ENCODE measurements at places on chromosomes 1 and 21.

DNA sequence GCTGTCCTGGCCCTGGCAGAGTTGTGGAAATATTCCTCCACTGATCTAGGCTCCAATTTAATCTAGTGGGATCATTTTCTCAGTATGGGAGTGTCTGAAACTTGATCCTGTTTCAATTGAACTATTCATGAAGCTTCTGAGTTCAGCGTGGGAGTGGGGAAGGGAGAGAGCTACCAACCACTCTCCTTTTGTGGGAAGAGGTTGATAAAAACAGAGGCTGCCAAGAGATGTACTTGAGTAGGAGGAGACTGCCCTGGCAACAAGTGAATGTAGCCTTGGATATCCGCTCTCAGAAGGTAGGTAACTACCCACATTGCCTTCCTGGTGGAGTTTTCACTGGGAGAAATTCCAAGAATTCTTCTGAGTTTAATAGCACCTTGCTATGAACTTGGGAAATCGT lies at the start of gene CTXND2:
TSS of gene CTXND2 (plus strand) at position 119 of the 400 bp plus-strand sequence. CDS start 25,179 bp downstream, outside the sequence.
- DNase-seq, result no peak

GRCh38 chr1:1550087-1550486 lies 9.7 kb upstream of the TMEM240 start:
- DNase-seq, result no peak

GRCh38 chr1:240152611-240153297 lies 61.1 kb downstream of the FMN2 start:
- no peak for DNase-seq

DNA sequence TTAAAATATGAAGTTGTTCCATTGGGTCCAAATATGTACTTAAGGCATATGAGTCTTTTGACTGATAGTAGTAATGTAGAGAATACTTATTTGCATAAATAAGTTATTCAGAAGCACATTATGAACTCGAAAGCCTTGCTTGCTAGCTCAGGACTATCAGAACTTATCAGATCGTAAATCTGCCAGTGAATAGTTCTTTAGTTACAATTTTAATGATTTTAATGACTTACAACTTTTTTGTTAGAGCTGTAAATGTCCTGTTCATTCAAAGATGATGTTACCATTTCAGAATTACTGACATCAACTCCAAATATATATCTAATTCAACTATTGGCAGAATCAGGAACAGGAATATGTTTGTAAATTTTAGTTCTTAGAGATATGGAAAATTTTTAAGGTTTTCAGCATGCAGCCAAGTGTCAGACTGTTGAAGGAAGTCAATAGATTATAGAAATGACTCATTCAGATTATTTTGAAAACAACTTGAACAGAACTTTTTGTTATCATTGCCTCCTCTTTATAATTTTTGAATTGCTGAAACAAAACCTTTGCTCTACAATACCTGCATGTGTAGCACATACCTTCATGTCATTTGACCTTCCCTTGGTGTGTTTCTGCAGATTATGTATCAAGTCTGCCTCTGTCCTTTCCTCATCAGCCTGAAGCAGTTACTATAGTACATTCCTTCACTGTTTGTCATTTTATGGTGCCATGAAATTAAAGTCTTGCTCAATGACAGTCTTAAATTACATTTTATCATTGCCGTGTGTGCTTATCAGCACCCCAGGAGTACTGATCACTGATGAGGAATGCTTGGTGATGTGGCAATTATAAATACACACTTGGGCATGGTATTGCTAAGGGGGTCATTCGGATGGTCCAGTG lies 44.9 kb downstream of the LRRC8D start:
- DNase-seq, result no peak

GRCh38 chr1:57966751-57967406 lies 543.0 kb upstream of the DAB1 start:
- DNase-seq, result no peak

DNA sequence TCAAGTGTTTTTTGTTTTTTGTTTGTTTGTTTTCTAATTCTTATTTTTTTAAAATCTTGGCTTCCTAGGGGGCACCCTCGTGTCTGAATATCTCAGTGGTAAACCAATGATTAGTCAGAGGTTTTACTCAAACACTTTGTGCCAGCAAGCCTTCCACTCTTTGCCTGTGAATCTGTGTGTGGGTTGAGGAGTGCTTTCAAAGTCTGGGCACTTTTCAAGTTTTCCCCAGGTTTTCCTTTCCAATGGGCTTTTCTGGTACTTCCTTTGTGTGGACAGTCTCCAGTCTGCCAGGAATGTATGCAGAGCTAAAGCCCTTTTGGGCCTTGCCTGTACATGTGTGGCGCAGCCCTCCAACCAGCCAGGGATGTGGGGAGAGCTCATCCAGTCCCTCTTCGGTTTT lies 9.7 kb upstream of the PPIE start:
- DNase-seq, result no peak

DNA sequence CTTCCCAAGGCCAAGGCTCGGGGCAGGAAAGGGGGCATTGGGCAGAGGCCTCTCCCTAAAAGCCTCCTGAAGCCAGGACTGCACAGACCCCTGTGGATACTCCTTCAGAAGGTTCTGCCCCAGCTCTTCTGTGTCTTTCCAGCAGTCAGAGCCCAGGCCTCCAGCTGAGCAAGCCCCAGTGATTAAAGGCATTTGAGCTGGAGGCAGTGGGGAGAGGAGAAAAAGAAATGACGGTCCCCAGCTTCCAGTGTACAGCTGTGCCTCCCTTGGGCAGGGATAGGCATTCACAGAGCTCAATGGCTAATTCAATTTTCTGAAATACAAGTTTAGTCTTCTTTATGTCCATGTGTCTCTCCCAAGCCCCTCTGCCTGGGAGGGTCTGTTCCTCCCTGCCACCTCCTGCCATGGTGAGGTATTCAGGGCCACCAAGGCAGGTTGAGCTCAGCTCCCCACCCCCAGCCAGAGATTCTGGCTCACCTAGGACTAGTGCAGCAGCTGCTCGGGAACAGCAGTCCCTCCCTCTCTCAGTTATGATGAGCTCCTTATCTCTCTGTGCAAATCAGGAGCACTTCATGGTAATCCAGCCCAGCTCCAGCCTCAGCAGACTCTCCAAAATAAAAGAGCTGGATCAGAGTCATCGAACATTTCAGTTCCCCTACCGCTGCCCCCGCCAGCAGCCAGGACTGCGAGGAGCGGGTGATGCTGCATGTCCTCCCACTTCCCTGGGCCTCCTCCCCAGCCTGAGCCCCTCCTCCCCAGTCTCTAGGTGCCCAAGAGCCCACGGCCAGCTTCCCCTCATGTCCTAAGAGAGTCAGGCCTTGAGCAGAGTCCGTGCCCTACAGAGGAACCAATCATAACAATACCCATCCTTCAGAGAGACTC lies 208.4 kb upstream of the ZC3H12A start:
- no peak for DNase-seq

GRCh38 chr1:24721533-24721932 lies 23.7 kb upstream of the CLIC4 start:
- no peak for DNase-seq

GRCh38 chr1:8517661-8518489 lies 200.0 kb downstream of the SLC45A1 start:
- DNase-seq, result no peak

DNA sequence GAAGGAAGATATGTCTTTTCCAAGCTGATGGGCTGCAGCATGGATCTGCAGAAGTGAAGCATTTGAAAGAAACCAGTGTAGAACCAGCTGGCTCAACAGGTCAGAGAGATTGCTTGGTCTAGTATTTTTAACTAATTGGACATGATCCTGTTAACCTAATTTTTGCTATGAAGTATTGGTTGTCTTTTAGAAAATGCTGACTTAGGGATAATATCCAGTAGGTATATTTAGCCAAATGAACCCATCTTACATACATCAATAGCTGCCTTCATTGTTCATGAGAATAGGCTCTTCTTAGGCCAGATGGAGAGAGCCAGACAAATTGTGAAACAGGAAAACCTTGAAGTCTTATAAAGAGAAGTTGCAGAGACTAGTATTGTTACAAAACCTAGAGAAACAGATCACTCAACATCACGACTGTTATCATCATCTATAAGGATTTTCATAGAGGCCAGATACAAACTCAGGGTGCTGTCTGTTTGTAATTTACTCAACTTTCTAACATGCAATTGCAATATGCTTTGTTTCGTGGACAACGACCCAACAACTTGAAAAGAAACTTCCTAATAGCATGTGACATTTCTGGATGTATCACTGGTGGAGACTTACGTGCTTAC lies 148.2 kb downstream of the DISC1 start:
- no peak for DNase-seq

GRCh38 chr1:79198832-79199231 lies 192.3 kb upstream of the ADGRL4 start:
- no peak for DNase-seq

DNA sequence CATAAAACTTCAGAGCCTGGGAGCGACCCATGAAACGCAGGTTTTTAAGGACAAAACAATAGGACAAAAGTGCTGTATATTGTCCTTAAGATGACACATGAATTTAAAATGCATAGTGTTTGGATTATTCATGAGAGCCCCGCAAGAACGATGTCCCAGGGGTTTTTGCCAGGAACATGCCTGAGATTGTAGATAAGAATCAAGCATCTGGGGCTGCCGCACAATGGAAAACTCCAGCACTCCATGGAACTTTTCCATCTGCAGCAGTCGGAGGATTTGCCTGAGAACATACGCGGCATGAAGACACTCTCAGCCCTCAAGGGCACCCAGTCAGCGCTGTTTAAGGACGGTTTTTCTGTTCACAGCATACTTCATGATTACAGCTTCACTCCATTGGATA lies 5.3 kb upstream of the ERG start:
- no peak for DNase-seq

- DNase-seq, result no peak
Observed at GRCh38 chr1:230507666-230508402, 81.7 kb upstream of the PGBD5 start.

- DNase-seq, result no peak
Observed at GRCh38 chr1:89962742-89963075, 32.2 kb upstream of the ZNF326 start.

- no peak for DNase-seq
Observed at GRCh38 chr1:206729507-206729906, 41.1 kb upstream of the IL19 start.

Data from activated T-helper 9 cell treated with anti-CD3 and anti-CD28 coated beads, Interleukin-2, amount 50 U/mL, for 16 hours (primary cell).